ENCODE measurements at places on chromosomes 3 and 15.

GRCh38 chr3:48155122-48155521 is 33.1 kb downstream of the CDC25A start:
- no peak for DNase-seq

GRCh38 chr15:58115692-58116091 is 22.5 kb upstream of the AQP9 start:
- DNase-seq, result no peak

GRCh38 chr3:155697542-155697941 is 47.3 kb downstream of the PLCH1 start:
- no peak for DNase-seq

DNA sequence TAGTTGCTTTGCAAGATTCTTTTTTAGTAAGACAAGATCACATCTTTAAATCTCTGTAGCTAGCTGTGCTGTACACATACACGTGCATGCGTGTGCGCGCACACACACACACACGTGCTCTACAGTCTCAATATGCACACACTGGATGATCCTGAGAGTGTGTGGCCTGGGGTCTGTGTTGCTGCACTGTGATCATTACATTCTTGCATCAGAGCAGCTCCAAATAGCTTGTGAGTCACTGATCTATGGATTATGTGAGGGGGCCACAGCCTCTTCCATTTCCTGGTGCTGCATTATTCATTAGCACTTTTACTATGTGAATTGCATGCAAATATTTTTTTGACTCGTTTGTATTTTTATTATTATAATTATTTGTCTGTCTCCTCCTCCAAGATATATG is 34.6 kb downstream of the MCTP2 start:
- DNase-seq, result no peak

GRCh38 chr15:36791844-36792571 is 212.6 kb downstream of the CDIN1 start:
- no peak for DNase-seq
